CD4-positive, alpha-beta T cell treated with Interleukin-4 for 4 hours (primary cell): ENCODE measurements at places on chromosomes 2 and 18.

GRCh38 chr2:181594322-181594721 is 62.6 kb downstream of the CERKL start:
- DNase-seq: no peak

DNA sequence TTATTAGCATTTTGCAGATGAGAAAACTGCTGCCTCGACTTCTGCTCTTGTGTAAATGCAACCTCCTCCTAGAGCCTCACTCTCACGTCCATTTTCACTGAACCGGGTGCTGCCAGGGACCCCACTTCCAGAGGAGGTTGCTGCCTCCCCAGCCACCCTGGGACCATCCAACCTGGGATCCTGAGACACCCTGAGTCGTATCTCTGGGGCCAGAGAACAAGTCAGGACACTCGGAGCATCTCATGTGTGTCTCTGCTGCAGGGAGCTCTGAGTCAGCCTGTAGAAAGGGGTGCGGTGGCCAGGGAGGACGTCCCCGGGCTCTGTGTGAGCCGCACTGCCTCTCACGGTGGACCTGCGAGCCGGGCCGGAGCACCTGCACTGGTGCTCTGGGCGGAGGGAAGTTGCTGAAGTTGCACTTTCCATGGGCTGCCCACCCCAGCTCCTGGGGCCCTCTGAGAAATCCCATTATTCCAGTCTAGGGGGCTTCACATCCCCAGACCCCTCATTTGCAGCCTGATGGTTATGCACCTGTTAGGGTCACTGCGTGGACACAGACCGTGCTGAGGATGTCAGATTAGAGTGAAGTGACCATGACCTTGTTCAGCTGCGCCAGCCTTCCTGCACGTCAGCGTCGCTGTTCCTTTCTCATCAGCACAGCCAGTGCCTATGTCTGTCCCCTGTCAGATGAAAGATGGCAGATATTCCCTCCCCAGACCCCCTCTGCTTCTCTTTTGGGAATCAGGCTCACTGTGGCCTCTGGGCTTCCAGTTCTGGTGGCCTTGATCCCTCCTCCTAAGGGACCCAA is 230.4 kb downstream of the KLHL29 start:
- DNase-seq: no peak

DNA sequence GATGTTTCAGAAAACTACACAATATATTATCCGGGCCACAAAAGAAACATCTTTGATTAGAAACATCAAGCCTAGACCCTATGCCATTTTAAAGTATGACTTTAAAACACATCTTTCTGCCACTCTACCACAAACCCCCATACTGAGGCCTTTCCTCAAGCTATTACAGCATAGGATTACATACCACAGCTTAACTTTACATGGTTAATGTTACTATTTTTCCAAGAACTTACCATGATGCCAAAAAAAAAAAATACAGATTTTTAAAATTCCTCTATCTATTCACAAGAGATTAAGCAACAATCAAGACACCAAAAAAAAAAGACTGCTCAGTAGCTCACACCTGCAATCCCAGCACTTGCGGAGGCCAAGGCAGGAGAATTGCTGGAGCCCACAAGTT is 9.0 kb downstream of the NCKAP1 start:
- no peak for DNase-seq

- peak; percentile 17 for DNase-seq
Observed at GRCh38 chr2:61887717-61888266, 664 bp downstream of the CCT4 start.

- no peak for DNase-seq
Observed at GRCh38 chr2:14700753-14701152, 68.2 kb downstream of the LRATD1 start.

GRCh38 chr2:223635080-223635479 is 32.9 kb upstream of the SCG2 start:
- DNase-seq: no peak
